ENCODE measurements at places on chromosomes 2 and 18.
A peak's percentile ranks its signal among the peaks of the same experiment; 100 is the strongest.

- DNase-seq = no peak
Observed at GRCh38 chr2:163670929-163671328, 64.9 kb downstream of the FIGN start.

GRCh38 chr2:11154016-11154922 is 998 bp upstream of the SLC66A3 start:
- no peak for DNase-seq

DNA sequence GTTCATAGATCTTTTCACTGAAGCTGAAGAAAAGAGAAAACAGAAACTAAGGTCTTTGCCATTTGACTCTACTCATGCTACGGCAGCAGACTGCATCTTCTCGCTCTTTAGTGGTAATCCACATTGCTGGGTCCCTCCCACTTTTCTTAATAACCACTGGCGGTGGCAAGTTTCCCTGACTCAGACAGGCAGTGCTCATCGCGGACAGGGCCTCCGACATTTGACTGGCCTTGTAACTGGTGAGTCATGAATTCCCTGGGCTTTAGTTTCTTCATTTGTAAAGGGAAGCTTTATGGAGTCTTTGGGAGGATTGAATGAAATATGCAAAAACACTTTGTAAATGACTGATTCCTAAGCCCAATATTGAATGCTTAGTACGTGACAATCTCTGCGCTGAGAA is 238.2 kb upstream of the RBBP8 start:
- DNase-seq = peak; percentile 46

GRCh38 chr2:177726931-177727348 is 334.4 kb downstream of the AGPS start:
- DNase-seq = no peak

- peak; percentile 7 for DNase-seq
Observed at GRCh38 chr2:224646242-224646846, 61.2 kb upstream of the CUL3 start.

DNA sequence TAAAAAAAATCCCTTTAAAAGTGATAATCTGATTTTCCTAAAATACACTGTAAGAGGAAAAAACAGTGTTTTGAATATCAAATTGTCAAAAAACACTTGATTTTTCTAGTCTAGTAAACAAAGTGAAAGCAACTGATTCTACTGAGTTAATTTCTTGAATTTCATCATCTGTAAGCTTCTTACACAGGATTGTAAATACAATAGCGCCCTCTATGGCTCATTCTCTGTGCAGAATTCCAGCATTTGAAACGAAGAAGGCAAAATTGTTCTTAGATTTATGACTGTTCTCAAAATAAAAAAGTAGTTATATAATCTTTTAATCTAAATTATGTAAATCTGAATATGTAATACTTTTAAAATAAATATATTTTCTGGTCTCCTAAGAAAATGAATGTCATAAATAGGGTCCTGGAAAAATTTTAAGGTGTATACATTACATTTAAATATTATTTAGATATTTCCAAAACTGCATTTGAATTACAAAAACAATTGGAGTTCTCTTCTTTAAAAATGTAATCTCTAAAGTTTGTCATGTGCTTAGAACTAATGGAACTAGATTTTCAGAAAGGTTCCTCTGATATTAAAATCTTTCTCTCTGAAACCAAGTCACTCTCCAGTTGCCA is 176.9 kb upstream of the MC4R start:
- peak; percentile 41 for DNase-seq

GRCh38 chr2:197706839-197707207 is 1.7 kb downstream of the MARS2 start:
- no peak for DNase-seq

DNA sequence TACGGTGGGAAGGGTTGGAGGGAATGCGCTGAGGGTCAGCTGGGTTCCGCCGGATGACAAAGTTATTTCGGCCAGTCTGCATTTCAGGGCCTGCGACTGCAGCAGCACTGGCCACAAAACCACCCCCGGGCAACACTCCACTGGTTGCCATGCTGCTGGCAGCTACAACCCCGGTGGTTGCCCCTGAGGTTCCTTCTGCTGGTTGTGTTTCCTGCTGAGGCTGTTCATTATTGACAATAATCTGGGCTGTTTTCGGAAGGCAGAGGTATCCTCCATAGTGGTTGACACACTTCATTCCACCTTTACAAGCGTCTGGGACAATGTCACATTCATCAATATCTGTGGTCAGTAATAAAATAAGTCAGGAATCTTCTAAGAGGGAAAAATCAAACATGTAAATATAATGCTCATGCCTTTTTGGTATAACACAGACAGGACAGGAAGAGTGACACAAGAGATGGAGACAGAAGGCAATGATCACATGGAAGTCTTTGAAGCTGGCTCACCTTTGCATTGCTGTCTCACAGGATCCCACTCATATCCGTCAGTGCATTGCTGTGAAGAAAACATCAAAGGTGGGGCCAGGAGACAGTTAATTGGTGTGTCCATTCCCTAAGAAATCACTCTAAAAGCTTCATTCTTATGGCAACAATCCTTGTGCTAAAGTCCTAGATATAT is 5.7 kb downstream of the EFEMP1 start:
- DNase-seq = no peak

- DNase-seq = no peak
Observed at GRCh38 chr2:28320371-28320770, 72.3 kb upstream of the FOSL2 start.

GRCh38 chr2:106523976-106524665 is 37.0 kb downstream of the CD8B2 start:
- no peak for DNase-seq

DNA sequence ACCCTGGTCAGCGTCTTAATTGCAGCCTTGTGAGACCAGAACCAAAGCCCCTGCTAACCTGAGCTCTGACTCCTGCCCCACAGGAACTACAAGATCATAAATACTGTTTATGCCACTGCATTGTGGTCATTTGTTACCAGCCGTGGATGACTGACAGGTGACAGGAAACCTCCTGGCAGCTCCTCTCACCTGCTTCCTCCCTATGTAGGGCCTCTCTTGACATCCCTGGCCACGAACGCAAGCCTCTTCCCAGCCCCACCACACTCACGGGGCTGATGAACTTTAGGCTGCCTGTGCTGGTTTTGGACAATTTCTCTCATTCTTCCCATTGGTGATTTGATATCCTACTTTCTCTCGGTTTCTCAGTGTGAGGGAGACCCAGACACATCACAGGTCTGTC is 357.2 kb upstream of the MYT1L start:
- no peak for DNase-seq
